Endothelial cell (in vitro differentiated cells): ENCODE measurements at places on chromosomes 12 and 14.

- DNase-seq, result no peak
Measured at GRCh38 chr12:72273851-72274351, 1.7 kb downstream of the TRHDE start.

GRCh38 chr14:105490267-105490571, 827 bp upstream of the TEDC1 start:
- DNase-seq, result no peak

GRCh38 chr14:99479906-99480869, at the start of gene SETD3:
SETD3 (minus strand) TSS chr14:99480859; CDS start chr14:99465805, 15,054 bp downstream.
- DNase-seq, result peak; percentile 58

DNA sequence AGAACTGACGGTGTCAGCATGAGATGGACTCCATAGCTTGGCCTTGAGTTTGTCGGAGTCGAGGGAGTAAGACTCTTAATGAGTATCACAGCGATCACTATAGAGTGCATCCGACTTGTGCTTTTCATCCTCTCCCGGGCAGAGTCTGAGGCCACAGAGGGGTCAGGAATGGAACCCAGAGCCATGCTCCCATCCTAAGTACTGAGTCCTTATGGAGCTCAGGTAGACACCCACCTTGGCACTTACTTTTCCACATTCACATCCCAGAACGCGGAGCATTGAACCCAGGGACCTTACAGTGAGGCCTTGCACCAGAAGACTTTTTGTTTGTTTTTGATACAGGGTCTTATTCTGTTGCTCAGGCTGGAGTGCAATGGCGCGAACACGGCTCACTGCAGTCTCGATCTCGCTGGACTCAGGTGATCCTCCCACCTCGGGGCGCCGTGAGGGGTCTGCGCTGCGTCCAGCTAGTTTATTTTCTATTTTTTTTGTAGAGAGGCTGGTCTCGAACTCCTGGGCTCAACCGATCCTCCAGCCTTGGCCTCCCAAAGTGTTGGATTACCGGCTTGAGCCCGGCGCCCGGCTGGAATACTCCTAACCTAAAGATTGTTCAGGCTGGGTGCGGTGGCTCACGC, 719 bp upstream of the SRSF9 start:
- DNase-seq, result no peak

DNA sequence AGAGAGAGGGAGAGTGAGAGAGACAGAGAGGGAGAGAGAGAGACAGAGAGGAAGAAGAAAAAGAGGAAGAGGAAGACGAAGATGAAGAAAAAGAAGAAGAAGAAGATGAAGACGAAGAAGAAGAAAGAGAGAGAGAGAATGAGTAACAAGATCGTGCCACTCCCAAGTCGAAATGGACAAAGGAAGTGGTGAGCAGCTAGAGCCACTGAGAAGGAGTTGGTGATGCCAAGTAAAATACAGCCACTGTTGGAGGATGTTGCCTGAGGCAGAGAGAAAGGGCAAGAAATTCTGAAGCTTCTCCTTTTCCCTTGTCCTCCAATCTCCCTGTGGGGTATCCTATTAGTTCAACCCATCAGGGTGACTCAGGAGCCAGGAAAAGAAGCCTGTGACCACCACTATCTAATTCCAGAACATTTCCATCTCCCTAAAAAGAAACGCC, 12.5 kb upstream of the ANAPC5 start:
- DNase-seq, result no peak

GRCh38 chr12:9729082-9729481, 3.8 kb downstream of the CLECL1 start:
- no peak for DNase-seq

DNA sequence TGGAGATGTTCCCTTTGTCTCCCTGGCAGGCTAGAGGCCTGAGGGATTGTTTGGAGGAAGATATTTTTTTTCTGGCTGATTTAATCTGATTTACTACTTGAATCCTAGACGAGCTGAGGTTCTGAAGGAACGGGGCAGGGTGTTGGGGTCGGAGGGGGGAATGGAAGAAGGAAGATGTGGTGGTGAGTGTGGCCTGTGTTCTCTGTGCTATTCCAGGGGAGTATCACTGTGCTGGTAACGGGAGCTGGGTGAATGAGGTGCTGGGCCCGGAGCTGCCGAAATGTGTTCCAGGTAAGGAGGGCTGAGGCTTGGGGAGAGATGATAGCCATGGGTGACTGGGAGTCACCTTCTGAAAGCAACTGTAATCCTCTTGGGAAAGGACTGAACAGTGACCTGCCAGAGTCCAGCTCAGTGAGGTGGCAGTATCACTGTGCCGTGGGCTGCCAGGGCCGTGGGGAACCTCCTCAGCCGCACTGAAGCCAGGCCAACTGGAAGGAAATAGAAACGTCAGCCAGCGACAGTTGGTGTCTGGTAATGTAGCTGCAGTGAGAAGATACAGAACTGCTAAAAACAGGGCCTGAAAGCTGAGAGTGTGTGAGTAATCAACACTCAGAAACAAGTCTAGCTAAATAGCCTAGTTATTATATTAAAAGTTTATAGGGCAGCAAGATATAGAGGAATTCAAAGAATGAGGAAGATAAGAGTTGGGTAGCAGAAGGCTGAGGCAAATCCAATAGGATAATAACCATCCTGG, 7.9 kb downstream of the C1S start:
- no peak for DNase-seq

GRCh38 chr12:31897781-31898503, 61.3 kb upstream of the RESF1 start:
- no peak for DNase-seq

- no peak for DNase-seq
Measured at GRCh38 chr12:62739266-62740015, 195.5 kb downstream of the PPM1H start.

DNA sequence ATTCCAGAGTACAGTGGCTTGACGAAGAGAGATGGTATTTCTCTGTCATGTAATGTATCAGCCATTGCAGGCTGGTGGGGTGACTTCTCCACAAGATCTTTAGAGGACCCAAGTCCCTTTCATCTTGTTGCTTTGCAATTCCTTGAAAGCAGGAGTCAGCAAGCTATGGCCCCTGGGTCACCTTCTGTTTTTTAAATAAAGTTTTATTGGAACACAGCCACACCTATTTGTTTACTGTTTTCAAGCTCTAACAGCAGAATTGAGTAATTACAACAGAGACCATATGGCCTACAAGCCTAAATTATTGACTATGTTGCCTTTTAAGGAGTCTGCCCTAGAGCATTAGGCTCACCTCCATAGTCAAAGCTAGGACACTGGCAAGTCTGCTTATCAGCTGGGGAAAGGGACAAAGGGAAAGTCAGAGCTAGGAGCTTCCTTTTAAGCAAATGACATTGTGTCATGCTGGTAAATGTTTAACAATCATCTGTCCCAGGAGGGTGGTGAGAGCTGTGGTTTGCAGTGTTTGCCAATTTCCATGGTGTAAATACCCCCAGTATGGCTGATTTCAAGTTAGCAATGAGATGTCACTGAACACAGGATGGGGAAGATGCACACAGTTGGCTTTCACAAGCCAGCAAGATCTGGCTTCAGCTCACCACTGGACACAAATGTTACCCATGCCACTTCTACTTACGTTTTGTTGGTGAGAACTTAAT, 87.7 kb upstream of the PWP1 start:
- no peak for DNase-seq

DNA sequence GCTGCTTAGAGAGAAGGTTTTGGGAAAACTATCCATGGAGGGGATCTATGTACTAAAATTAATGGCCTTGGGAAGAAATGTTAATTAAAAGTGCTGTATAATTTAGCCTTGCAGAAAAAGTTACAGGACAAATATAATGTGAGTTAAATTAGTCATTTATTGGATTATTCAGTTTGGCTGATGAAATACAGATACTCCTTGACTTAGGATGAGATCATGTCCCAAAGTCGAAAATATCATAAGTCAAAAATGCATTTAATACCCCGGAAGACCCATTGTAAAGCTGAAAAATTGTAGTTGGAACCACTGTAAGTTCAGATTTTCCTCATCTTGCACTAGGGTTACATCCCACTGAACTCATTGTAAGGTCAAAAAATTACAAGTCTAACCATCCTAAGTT, 9.7 kb downstream of the RTRAF start:
- no peak for DNase-seq

DNA sequence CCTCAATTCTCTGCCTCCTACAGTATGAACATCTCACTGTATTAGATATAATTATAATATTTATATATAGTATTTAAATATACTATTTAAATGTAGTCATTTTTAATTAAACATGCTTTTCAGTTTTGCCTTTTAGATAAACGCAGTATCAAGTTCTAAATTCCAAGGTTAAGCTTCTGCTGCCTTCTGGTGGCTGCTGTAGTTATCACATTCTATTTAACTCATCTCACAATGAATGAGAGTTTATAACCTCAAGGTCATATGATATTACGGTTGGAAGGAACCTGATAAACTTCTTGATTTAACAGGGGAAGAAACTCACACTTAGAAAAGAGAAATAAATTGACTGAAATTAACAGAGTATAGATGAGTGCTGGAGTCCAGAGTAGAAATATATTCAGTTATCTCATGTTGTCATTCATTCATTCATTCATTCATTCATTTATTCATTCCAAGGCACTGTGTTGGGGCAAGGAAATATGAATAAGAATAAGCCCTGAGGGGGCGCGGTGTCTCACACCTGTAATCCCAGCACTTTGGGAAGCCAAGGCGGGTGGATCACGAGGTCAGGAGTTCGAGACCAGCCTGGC, 31.9 kb downstream of the GUCY2C start:
- DNase-seq, result no peak

DNA sequence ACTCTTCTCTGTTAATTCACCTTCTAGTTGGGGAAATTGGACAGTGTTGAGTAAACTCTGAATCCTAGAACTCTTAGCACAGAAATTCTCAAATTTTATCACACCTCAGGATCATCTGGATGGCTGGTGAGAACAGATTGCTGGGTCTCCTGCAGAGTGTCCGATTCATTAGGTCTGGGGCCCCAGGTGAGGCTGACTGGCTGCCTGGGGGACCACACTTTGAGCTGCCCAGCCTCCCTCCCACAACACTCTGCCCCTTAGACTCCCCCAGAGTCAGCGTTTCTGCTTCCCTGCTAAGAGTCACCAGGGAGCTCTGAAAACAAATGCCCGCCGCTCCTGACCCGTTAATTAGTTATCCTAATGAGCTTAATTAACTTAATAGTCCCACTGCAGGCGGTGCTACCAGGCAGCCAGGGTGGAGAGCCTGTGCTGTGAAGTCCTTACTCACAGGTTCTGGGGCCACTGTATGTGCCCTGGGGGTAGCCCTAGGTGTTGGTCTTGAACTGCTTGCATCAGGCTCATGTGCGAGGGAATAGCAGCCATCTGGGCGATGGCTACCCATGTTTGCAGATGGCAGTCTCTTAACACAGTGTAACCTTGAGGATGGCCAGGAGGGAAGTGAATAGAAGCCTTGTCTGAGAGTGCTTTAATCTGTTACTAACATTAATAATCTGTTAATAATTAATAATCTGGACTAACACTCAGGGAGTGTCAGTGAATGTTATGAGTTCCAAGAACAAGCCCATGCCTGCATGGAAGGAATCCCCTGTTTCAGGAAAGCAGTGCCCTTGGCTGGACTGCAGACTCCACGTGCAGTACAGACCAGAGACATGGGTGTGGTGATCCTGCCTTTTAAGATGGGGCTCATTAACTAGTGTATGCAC, 35.6 kb downstream of the AACS start:
- no peak for DNase-seq

DNA sequence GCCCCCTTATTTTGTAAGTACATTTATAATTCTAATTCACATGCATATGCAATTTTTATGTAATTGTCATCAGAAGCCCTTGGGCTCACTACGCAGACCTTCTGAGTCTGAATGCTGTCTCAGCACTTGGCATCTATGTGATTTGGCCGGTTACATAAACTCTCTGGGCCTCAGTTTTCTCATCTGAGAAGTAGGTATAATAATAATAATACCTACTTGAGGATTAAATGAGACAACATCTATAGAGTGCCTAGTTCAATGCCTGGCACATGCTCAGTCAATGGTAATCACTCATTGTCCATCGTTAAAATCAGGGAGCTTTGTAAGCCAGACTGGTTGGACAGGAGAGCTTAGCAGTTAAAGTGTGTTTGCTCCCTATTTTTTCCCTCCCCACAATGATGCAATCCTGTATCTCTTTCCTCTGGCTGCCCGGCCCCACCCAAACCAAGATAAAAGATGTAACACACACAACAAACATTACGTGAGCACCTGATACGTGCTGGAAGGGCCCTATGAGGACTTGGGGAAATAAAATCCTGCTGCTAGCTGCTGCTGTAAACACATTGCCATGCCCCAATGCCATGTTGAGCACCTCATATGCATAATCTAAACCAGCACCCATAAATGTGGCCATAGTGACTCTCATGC, 235.0 kb downstream of the CRADD start:
- no peak for DNase-seq

DNA sequence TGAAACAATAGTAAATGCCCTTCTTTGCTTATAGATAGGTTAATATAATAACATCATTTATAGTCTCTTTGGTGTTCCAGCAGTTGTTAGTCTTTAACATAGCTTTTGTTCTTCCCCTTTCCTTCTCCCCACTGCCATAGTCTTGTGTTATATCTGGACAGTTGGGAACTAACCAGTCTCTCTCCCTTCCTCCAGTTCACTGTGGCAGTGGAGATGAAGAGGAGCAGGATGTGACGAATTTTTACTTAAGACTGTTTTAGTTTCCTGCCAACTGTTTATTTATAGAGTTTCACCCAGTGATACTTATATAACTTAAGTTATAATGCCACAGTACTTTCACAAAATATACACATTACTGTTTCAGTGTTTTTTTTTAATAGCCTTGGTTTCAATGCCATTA, 277.4 kb downstream of the PDZRN4 start:
- DNase-seq, result no peak

DNA sequence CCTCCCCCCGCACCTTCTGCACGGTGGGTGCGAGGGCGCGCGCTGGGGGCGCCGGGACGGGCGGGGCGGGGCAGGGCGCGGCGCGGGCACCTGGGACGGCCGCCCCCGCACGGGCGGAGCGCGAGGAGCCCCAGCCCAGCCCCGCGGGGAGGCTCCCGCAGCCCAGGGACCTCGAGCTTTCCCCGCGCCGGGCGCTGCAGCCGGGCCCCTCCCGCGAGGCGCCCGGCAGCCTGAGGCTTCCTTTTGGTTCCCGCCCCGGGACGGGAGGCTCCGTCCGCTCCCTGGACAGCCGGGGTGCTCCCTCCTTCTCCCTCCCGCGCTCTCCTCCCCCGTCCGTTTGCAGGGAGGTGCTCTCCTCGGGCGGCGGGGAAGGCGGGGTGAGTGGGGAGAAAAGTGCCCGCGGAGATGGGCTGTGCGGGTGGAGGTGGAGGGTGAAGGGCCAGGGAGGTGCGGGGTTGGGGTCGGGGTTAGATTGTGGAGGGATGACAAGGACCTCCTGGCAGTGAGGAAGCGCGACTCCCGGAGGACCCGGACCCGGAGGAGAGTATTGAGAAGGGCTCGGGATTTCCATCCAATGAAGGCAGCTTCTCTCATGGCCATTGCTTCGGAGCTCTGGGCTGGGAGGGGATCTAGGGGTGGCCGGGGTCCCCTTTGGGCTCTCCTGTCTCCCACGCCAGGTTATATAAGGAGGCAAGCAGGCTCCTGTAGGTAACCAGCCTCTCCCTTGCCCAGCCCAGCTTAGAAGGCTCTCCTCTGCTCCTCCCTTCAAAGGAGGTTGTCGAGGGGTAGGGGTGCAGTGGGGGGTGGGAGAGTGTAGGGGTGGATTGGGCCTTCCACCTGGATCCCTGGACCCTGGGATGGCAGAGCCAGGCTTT, 645 bp downstream of the JDP2 start:
- peak; percentile 9 for DNase-seq

GRCh38 chr12:24396224-24396623, 446.8 kb upstream of the SOX5 start:
- DNase-seq, result no peak
